ENCODE measurements at places on chromosomes 12 and 14.

DNA sequence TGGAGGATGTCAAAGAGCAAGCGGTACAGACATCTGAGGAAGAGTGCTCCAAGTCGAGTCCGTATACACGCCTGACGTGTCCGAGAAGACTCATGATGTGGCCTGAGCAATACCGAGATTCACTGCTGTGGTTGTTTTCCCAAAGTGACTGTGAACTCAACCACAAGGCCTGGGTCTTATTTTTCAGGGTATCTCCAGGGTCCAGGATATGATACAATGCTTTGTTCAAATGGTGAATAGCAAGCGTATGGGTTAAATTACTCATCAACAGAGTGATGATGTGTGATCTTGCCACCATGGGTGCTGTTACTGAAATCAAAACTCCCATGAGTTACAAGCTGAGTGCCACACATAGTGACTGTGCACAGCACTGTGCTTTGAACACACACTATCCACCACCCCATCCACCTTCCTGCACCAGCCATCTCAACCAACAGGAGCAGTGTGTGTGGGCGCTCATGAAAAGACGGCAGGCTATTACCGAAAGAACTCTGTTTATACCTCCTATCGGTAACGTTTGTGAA, 109.6 kb downstream of the BCAT1 start:
- no peak for DNase-seq

GRCh38 chr12:105026411-105026810, 40.3 kb downstream of the NOPCHAP1 start:
- DNase-seq = no peak

DNA sequence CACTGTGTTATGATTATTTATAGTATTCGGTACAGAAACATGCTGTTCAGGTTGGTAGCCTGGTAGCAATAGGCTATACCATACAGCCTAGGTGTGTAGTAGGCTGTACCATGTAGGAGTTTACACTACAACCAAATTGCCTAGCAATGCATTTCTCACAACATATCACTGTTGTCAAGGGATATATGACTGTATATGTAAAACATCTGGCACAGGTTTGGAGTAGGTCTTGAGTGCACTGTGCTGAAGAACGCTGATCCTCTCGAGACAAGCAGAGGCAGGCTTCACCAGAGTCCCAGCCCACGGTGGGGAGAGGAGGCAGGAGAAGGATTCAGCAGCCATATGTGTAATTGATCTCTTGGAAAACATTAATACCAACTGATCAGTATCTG, 15.0 kb upstream of the TBX5 start:
- DNase-seq = no peak

GRCh38 chr12:28242129-28242495, 51.9 kb downstream of the CCDC91 start:
- DNase-seq = no peak

GRCh38 chr14:69582212-69582611, 7.5 kb upstream of the CCDC177 start:
- DNase-seq = no peak

DNA sequence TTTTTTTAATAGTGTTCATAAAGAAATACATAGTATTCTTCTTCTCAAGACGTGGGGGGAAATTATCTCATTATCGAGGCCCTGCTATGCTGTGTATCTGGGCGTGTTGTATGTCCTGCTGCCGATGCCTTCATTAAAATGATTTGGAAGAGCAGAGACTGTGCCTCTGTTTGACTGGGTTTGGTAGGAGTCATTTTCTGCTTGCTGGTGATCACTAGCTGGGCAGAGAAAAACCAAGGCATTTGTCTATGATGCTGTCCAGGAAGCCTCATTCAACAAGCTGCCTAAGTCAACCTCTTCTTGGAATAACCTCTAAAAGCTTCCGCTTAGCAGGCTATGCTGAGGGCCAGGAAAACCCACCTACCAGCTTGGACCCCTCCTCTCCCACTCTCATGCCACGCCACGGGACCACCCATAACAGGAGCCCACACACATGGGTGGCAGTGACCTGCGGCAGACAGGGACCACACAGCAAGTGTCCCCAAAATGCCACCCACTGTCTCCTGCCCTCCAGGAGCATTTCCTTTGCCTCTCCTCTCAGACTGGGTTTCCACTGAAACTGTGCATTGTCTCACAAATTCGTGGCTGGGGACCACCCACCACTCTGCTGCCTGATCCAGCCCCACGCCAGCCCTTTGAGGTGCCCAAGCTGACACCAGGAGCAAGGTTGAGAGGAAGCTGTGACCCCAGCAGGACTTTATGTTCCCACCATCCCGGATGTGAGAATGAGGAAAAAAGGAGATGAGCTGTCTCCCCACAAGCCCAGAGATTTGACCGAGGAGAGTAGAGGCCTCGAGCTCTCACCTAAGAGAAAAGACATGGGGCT, 36.8 kb downstream of the DAD1 start:
- DNase-seq = no peak

- DNase-seq = no peak
Measured at GRCh38 chr12:21828136-21828775, 53.8 kb upstream of the KCNJ8 start.

- no peak for DNase-seq
Measured at GRCh38 chr12:57469296-57470164, 9.9 kb downstream of the GLI1 start.

DNA sequence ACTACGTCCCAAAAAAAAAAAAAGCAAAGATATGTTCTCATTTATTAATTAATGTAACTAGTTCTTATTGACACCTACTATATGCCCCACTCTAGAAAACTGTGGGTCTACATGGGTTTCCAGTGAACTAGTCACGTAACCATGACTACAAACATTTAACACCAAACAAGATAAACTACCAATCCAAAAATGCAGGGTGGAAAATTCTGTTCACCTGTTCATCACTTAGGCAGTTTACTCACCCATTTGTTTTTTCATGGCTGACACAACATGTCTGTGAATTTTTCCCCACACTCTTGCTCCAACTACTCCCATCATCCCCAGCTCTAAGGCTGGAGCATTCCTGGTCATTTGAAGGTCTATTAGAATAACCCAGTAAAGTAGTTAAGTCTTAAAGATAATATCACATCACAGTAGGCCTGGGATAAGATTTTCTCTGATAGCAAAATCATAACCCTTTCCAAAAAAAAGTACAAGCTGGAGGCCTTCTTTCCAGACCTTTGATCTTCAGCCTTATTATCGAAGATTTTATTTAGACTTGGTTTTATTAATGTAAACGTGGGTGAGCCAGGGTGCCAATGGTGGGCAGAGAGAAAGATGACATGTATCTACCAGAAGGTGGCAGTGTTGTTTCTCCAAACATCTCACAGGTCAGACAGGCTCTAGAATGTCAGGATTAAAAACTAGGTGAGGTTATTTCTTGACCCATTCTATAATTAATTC, 61.6 kb upstream of the DAAM1 start:
- peak; percentile 73 for DNase-seq

- DNase-seq = no peak
Measured at GRCh38 chr12:104526751-104527150, 70.0 kb downstream of the CHST11 start.

DNA sequence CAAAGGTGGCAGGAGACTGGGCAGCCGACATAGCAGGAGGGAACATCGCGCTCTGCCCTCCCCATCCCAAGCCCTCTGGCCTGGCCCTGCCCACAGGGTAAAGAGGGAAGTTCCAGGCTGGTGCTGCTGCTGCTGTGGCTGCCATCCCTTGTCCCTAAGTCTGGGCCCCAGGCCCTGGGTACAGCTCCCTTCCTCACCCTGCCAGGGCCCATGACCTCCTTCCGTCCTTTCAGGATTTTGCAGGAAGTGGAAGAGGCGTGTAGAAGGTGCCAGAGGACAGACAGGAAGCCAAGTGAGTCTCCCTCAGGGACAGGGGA, 14.7 kb upstream of the NCOR2 start:
- DNase-seq = no peak

- DNase-seq = no peak
Measured at GRCh38 chr14:92638266-92638665, 110.2 kb downstream of the LGMN start.

- DNase-seq = no peak
Measured at GRCh38 chr12:127300075-127300474, 966.9 kb upstream of the TMEM132C start.

DNA sequence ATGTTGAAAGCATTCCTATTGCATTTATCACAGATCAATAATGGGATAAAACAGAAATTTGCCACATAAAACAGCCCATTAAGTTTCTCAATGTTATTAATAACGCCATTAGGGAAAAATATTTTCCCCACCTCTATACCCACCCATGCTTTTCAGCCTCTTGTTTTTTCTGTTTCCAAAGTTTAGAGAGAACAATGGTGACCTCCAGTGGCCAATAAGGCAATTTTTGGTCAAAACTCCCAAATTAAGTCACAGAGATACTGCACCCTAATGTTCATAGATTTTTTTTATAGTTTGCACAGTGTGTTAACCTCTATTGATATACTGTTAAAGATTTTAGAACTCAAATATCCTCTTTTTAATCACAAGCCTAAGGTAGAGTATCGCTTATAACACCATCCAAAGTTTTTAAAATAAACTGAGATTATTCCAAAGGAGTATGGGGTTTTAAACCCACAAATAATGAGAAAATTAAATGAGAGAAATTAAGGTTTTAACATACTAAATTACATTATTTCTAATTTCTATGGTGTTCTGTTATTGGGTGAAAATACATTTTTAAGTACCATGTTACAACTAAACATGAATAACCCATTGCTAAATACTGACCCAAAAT, 184.7 kb upstream of the DCN start:
- no peak for DNase-seq

- no peak for DNase-seq
Measured at GRCh38 chr12:21499765-21500164, 1.7 kb downstream of the RECQL start.

GRCh38 chr12:62737615-62738014, 197.3 kb downstream of the PPM1H start:
- DNase-seq = no peak

GRCh38 chr12:48388460-48388859, 37.7 kb upstream of the ZNF641 start:
- DNase-seq = no peak

DNA sequence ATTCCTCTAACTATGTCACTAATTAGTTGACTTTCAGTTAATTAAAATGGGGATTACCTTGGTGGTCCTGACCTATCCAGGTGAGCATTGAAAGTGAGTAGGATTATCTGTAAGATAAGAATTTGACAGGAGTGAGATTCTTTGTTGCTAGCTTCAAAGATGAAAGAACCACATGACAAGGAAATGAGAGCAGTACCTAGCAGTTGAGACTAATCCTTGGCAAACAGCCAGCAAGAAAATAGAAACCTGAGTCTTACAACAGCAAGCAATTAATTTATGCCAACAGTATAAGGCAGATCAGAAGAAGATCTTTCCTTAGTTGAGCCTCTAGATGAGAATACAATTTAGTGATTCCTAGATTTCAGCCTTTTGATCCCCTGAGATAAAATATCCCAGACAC, 1058.4 kb downstream of the LRFN5 start:
- DNase-seq = no peak

- peak; percentile 69 for DNase-seq
Measured at GRCh38 chr14:92503756-92504491, 9.7 kb upstream of the RIN3 start.

All from LoVo (cell line).